ENCODE measurements at places on chromosomes 7 and 10.

DNA sequence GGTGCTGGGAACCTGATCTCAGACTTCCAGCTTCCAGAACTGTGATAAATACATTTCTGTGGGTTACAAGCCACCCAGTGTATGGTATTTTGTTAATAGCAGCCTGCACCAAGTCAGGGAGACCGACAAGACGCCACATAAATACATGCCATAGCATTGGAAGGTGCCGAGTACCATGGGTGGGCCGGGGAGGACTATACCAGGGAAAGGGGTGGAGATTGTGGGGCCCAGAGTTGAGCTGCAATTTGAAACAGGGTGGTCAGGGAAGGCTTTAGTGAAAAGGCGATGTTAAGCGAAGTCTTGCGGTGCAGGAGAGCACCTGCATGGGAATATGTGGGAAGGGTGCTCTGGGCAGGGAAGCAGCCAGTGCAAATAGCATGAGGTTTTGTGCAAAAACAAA is 88.9 kb upstream of the LRRC4 start:
- no peak for DNase-seq

- peak; percentile 80 for DNase-seq
Measured at GRCh38 chr10:29157321-29157720, 131.5 kb upstream of the LYZL1 start.

- no peak for DNase-seq
Measured at GRCh38 chr7:22633954-22634474, 93.0 kb upstream of the IL6 start.

GRCh38 chr7:122724366-122724765 is 21.6 kb upstream of the RNF148 start:
- no peak for DNase-seq

DNA sequence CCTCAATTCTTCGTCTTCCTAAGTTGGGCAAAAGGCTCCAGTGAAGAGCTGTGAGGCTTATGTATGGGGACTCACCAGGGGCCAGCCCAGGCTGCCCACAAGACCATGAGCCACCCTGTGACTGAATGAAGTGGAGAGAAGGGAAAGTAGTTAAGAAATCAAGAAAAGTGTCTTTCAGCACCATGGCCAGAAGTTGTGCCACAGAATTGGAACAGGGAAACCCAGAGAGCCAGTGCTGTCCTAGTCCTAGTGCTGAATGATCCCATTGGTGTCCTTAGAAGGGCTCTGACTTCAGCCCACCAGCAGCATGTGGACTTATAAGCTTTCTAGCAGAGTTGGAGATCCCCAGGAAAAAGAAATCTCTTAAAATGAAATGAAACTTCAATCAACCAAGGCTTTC is 37.0 kb upstream of the CCSER2 start:
- no peak for DNase-seq

DNA sequence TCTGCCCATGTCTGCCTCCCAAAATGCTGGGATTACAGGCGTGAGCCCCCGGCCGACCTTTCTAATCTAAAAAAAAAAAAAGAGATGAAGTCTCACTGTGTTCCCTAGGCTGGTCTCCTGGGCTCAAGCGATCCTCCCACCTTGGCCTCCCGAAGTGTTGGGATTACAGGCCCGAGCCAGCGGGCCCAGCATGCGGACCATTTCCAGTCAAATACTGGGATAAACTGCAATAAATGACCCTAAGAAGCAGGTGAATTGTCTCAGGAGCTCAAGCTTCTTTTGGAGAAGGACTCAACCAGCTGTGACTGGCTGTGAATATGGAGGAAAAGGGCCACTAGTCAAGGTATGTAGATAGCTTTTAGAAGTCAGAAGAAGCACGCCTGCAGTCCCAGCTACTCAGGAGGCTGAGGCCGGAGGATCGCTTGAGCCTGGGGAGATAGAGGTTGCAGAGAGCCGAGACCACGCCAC is 550 bp upstream of the CREM start:
- DNase-seq: no peak

DNA sequence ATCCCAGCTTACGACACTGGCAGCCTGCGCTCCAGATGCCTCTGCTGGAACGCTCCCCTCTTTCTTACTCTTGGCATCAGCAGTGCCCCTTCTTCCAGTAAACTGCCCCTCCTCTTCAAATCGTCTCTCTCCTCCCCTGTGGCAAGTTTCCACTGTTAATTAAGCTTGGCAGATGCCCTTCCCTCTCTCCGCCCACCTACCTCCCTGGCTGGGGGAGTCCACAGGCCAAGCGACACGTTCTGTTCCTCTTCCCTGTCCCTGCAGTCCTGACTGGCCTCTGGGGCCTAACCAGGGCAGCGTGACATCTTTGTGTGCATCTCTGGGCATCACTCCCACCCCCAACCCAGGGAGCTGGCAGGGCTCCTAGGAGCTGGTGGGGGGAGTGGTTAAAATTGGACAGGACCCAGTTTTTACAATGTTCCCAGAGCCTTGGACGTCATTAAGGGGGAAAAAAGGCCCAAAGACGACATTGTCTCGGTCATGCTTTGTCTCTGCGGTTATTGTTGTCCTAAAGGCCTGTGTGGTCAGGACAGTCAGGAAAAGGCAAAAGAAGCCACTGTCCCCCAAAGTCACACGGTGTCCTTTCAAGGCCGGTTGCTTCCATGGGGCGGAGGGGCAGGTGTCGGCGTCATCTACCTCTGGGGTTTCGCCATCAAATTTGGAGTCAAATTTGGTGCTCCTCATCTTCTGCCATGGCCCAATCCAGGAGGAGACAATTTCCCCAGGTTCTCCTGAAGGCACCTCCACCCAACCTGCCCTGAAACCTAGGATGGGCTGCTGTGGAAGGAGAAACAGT is 54.2 kb downstream of the DLG5 start:
- peak; percentile 90 for DNase-seq

DNA sequence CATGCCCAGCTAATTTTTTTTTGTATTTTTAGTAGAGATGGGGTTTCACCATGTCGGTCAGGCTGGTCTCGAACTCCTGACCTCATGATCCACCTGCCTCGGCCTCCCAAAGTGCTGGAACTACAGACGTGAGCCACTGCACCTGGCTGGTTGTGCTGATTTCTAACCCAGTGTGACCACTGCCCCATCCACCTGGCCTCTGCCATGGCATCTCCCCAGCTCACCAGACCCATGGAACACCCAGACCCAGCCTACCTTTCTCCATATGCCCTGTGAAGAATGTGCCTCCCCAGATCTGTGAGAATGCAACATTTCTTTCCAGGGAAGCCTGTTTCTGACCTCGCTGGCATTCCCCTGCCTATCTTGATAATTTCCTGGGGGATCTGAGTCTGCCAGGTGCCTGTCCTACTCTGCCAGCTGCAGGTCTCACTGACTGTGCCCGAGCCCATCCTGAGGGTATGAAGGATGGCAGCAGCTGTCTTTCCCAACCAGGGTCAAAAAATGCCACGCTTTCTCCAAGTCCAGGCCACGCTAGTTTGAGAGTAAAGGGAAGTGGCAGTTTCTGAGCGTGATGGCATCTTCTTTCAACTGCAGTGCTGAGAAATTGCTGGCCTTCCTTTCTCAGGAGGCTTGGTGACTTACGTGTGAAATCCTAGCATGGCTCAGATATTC is 324.4 kb upstream of the ZNF32 start:
- no peak for DNase-seq

- DNase-seq: no peak
Measured at GRCh38 chr7:113142385-113143119, 24.2 kb upstream of the SMIM30 start.

DNA sequence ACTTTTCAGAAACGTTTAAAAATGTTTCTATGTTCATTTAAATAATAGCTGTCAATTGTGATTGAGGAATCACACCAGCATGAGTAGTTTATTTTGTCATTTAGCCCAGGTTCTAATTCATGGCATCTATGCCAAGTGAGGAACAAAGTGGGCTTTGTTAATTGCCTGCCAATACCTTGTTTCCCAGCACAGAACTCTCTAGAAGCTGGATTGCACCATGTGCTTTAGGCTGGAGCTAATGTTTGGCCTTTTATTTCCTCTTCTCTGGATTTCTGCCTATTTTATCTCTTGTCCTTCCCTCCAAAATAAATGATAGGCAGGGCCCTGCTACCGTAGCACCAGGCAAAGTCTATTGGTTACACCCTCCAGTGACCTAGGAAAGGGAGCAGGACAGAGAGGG is 109.9 kb upstream of the ITGB1 start:
- no peak for DNase-seq

DNA sequence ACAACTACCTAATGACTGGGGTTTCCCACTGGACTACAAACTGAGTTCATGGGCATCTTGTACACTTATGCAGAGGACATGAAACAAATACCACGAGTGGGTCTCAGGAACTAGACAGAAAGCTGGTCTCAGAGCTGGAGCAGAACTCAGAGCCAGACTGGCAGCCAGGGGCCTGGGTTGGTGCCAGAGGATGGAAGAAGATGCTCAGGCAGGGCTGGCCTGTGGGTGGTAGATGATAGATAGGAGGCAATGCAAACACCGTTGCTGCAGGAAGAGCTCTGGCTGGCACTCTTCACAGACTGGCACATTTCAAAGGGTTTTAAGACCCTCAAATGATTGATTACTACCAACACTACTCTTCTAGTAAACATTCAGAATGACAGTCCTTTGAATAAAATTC is 28.8 kb downstream of the ENO4 start:
- no peak for DNase-seq

- no peak for DNase-seq
Measured at GRCh38 chr7:99562832-99563231, 4.4 kb downstream of the ZNF655 start.

DNA sequence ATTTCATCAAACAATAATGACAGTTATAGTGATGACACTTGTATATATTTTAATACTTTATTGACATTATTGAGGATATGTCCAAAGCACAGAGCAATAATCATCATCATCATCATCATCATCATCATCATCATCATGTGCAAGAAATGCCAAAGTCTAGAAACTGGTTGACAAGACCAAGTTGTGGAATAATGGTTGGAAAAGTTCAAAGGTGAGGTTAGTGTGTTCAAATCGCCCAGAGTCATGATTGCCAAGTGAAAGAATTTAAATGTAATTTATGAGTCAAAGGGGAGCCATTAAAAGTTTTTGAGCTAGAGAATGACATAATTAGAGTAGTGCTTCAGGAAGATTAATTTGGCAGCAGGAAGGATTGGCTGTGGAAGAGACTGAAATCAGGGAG is 852.4 kb downstream of the SORCS1 start:
- DNase-seq: no peak

DNA sequence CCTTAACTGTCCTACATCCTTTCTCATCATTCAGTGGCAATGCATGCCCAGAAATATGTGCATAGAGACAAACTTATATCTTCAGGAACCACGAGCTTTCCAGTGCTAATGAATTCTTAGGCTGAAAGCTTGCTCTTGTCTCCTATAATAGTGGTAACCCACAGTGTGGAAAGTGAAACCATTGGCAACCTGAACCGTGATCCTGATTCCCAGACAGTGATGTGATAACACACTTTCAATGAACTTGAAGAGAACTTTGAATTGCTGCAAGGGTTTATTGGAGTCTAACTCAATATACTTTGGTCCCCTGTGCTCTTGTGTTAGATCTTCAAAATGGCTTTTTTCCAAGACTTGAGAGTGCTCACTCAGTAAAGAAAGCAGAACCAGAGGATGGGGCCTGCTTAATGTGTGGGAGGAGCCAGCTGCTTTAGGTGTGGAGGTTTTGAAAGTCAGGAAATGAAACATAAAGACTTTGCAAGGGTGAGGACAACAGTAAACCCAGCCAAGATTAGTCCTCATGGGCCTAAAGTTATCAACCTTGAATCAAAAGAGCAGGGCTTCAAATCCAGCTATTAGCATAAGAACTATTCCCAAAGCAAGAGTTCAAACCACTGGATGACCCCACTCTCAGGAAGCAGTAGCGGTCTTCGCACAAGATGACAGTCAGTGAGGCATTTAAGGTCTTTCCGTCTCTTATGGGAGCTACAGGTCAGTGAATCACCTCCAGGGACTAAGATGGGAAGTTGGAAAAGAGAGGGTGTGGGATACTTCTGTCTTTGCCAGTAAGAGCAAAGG is 332.4 kb upstream of the NRP1 start:
- no peak for DNase-seq

DNA sequence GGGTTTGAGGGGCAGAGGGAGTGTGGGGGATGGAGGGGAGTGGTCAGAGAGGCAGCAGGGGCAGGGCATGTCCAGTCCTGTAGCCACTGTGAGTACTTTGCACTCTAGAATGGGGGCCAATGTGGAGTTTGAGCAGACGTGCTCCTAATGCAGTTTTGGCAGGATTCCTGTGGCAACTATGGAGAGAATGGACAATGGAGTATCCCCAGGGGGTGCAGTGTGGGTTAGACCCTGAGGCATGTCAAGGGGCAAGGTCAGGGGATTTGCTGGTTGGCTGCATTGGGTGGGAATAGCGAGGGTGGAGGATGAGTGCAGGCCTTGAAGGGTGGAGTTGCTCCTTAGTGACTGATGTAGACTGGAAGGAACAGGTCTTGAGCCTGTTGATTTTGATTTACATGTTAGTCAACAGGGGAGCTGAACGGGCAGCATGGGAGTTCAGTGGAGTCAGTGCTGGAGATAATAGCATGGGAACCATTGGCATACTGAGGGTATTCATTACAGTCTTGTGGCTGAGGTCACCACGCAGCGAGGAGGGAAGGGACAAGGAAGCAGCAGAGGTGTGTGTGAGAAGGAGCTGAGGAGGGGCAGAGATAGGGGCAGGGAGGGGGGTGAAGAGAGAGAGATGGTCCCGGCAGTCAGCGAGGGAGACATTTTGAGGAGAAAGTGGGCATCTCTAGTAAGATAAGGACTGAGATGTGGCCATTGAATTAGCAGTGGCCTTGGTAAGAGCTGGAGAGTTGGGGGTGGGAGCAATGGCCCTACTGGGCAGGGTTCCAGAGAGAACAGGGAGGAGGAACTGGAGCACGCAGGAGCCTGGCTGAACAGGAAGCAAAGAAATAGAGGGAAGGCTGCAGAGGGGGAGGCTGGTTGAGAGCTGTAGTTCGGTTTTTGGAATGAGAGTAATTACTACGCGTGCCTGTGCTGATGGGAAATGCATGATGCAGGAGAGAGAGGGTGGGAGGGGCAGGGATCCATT is 112.7 kb downstream of the CCNY start:
- DNase-seq: peak; percentile 58

DNA sequence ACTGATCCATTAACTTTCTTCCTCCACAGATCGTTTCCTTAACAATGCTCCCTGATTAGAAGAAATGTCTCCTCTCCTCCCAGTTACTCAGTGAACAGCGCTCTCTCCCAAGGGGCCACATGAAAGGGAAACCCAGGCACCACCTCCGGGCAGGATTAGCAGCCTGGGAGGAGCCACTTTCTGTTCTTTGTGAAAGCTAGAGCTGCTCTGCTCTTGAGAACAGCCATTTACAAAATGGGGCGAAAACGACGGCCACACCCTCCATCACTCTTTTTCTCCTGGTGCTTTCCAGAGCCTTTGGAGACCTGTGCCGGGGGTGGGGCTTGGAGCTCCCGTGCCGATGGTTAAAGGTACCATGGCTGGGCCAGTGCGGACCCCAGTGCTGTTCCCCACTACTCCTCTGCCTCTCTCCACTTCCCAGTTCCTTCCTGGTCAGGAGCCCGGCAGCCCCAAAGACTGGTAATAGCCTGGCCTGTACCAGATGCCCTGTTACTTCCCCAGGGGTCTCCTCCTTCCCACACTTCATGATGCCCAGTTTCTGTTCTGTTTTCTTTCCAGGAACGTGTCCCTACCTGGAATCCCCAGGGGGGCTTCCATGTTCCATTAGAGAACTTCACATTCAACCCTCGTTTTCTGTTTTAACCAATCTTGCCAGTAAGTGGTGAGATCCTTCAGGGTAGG is 402.9 kb upstream of the GALNT17 start:
- no peak for DNase-seq
